ENCODE measurements at places on chromosomes 11 and 22.

DNA sequence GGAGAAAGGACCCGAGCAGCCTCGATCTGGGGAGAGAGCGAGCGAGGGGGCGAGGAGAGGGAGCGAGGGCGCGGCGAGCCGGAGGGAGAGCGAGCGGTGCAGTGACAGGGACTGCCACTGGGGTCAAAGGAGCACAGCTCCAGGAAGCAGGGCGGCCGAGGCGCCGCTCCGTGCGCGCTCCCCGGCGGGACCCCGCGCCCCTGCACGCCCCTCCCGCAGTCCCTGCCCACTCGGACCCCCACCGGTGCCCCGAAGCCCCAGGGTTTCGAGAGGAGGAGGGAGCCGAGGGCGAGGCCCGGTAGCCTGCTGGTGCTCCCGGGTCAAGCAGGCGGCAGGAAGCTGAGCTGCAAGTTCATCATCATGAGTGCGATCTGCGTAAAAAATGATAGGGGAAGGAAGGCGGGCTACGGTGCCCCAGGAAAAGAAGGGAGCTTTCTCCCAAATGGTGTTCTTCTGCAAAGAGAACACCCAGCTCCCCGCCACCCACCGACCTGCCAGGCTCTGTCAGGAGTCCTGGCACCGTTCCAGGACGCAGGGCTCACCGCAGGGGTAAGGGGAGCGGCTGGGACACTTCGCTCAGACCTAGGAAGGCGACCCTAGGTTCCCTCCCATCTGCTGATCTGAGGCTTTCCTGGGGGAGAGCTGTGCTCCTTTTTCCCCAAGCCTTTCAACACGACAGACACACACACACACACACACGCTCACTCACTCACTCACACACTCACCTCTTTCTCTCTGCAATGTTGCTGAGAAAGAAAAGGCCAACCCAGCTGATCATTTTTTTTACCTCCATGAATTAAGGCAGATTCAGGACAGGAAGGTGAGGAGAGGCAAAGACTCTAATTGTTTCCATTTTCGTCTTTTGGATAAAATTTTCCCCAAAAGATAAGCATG is at the start of gene MPPED2:
Gene MPPED2, minus strand, starts transcription at position 103 of the 894 bp plus-strand sequence. CDS start 5,980 bp downstream, outside the sequence.
- DNase-seq: peak; percentile 65

DNA sequence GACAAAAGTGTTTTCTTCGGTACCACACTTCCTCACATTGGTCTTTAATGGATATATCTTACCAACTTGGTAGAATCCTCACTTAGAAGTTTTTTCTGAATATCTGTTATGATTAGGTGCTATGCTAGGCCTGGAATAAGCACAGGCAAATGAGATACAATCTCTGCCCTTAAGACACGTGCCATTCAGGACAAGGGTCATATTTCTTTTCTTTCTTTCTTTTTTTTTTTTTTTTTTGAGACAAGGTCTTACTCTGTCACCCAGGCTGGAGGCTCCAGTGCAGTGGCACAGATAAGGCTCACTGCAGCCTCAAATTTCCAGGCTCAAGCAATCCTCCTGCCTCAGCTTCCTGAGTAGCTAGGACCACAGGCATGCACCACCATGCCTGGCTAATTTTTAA is 23.0 kb downstream of the WBP2NL start:
- no peak for DNase-seq

GRCh38 chr11:118912742-118913410 is 12.8 kb downstream of the BCL9L start:
- DNase-seq: no peak

DNA sequence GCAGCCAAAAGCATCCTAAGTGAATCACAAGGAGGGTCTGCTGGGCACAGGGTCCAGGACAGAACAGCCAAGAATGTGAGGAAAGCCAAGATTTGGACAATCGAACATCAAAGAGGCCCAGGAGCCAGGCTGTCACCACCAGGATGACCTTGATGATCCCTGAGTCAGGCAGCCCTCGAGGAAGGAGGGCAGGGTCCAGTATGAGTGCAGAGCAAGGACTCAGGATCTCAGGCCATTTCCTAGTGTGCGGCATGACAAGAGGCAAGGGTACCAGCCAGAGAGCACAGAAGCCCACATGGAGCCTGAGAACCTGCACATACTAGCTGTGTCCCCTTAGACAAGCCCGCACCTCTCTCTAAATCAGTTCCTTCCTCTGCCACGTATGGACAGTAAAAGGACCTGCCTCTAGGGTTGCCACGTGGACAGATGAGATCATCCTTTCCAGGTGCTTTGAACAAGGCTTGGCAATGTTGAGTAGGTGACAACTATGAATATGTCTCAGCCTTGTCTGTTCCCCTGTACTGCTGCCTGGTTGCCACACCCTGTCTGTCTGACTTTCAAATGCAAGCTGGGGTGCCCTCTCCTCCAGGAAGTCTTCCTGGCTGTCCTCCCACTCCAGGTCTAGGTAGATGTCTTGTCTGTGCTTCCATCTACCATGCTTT is 32.2 kb upstream of the ISX start:
- DNase-seq: no peak

DNA sequence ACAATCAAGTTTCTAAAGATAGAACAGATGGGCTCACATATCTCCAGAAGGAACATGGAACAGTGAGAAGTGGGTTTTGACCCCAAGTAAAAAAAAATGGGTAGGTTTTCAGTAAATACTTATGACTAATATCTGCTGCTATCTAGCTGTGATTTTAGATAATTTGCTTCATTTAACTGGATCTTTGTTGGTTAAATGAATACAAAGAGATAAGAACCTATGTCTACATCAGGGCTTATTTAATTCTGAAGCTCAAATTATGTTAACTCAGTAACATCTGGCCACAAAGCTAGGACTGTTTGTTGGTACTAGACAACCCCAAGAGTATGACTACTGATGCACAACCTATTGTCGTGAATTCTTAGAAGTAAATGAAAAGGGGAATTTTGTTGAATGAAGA is 144.4 kb upstream of the SESN3 start:
- DNase-seq: no peak

GRCh38 chr11:46967962-46968361 is 31.4 kb downstream of the CSTPP1 start:
- DNase-seq: no peak

DNA sequence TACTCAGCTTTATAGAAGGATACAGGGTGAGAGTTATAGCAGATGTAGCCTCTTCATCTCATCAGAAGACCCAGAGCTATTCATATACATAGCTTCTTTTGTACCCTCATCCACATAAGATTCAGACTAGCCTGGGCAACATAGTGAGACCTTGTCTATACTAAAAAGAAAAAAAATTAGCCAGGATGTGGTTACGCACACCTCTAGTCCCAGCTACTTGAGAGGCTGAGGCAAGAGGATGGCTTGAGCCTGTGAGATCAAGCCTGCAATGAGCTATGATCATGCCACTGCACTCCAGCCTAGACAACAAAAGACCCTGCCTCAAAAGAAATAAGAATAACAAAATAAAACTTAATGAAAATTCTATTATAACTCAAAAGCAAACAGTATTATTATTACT is 36.7 kb upstream of the B3GNT6 start:
- no peak for DNase-seq

- no peak for DNase-seq
These were observed 9.3 kb downstream of the RPL3 start for GRCh38 chr22:39309881-39310714.

- no peak for DNase-seq
These were observed 22.8 kb upstream of the DGAT2 start for GRCh38 chr11:75745807-75746206.

DNA sequence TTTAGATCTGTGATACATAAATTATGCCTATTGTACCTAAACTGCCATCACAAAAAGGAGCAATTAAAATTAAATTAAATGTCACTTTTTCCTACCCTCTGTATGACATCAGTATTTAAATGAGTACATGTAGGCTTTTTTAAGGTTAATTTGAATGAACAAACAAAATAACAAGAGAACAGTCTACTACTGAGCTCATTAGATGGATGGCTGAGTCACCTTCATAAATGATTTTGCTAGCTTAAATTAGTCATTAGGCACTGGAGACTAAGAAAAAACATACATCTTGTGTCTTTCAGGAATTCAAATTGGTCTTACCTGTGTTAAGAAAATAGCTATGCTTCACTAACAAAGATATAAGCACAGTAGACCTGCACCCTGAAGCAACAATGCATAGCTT is 153.6 kb downstream of the RCN1 start:
- DNase-seq: no peak

DNA sequence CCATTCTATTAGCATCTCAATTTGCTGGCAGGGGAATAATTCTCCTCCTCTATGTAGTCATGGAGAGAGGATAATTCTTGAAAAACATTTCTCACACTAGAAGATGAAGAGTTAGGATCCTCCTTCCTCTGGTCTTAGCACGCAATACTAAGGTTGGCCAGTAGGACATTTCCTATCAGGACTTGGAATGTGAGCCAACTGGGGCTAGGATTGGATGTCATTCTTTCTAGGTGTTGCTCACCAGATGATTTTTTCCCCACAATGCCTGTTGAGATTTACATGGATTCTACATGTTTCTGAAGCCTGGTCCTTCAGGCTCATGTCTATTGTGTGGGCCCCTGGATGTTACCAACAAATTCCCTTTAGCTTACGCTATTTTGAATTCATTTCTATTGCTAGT is 28.0 kb downstream of the SLN start:
- DNase-seq: no peak
